ENCODE measurements at places on chromosomes 1 and 21.

DNA sequence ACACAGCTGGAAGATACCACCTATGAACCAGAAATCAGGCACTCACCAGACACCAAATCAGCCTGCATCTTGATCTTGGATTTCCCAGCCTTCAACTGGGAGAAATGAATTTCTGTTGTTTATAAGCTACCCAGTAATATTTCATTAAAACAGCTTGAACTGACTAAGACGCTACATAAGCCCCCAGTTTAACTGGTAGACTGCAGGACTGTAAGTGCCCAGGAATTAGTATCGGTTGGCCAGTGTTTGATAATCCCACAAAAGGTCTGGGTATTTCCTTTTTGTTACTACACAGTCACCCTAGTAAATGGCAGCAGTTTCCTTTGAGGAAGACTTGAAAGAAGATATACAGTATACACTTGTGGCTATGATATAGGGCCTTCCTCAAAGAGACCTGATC is 7.3 kb upstream of the SLC35D1 start:
- no peak for DNase-seq

GRCh38 chr21:14358775-14359174 is 24.2 kb downstream of the HSPA13 start:
- no peak for DNase-seq

- DNase-seq = no peak
These were observed 107.4 kb upstream of the EDN2 start for GRCh38 chr1:41591891-41592290.

DNA sequence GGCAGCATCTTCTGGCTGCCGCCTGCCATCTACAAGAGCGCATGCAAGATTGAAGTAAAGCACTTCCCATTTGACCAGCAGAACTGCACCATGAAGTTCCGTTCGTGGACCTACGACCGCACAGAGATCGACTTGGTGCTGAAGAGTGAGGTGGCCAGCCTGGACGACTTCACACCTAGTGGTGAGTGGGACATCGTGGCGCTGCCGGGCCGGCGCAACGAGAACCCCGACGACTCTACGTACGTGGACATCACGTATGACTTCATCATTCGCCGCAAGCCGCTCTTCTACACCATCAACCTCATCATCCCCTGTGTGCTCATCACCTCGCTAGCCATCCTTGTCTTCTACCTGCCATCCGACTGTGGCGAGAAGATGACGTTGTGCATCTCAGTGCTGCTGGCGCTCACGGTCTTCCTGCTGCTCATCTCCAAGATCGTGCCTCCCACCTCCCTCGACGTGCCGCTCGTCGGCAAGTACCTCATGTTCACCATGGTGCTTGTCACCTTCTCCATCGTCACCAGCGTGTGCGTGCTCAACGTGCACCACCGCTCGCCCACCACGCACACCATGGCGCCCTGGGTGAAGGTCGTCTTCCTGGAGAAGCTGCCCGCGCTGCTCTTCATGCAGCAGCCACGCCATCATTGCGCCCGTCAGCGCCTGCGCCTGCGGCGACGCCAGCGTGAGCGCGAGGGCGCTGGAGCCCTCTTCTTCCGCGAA is 3.8 kb downstream of the CHRNB2 start:
- no peak for DNase-seq

DNA sequence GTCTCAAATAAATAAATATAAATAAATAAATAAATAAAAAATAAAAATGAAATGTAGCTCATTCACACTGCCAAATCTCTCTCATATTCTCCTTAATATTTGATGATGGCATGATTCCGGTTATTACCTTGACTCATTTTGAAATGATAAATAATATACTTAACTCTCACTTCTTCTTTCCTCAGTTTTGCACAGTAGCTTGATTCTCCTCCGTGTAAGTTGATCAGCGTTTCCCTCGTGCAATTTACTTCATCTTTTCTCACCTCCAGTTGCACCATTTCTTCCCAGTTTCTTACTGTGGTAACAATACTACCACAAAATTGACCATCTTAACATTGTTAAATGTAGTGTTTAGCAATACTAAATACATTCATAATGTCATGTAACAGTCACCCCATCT is 111.6 kb downstream of the RIPK4 start:
- DNase-seq = no peak

DNA sequence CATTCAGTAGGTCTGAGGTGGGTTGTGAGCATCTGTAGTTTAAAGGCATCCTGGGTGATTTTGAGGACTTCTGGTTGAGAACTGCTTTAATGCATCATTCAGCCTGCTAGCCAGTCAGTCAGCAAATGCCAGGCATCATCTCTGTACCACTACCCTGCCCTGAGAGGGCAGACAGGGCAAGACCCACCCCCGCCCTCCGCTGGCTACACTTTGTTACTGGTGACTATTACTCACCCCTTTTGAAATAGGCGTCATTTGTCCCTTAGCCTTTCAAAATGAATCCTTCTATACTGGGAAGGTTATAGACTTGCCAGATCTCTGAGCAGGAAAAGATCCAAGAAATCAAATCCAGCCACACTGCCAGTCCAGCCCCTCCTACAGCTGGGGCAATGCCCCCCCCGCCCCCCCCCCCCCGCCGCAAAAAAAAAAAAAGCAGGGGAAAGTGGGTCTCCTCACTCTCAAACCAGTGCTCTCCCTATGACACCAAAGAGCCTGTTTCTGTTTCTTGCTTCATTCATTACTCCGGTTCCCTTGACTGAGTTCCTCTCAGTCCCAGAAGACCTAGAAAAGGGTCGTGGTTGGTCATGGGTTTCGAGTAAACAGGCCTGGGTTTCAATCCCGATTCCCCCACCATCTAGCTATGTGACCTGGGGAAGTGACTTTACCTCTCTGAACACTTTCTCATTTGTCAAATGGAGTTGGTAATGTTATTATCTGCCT is 4.4 kb downstream of the SELENON start:
- DNase-seq = no peak

- DNase-seq = no peak
These were observed 129.5 kb upstream of the LRRC7 start for GRCh38 chr1:69438056-69438795.

- no peak for DNase-seq
These were observed 491.9 kb downstream of the SIPA1L2 start for GRCh38 chr1:232138044-232138443.

- no peak for DNase-seq
These were observed 45.2 kb downstream of the ADAMTS1 start for GRCh38 chr21:26800001-26800400.

- no peak for DNase-seq
These were observed 133.7 kb downstream of the DMRTA2 start for GRCh38 chr1:50289495-50289894.

DNA sequence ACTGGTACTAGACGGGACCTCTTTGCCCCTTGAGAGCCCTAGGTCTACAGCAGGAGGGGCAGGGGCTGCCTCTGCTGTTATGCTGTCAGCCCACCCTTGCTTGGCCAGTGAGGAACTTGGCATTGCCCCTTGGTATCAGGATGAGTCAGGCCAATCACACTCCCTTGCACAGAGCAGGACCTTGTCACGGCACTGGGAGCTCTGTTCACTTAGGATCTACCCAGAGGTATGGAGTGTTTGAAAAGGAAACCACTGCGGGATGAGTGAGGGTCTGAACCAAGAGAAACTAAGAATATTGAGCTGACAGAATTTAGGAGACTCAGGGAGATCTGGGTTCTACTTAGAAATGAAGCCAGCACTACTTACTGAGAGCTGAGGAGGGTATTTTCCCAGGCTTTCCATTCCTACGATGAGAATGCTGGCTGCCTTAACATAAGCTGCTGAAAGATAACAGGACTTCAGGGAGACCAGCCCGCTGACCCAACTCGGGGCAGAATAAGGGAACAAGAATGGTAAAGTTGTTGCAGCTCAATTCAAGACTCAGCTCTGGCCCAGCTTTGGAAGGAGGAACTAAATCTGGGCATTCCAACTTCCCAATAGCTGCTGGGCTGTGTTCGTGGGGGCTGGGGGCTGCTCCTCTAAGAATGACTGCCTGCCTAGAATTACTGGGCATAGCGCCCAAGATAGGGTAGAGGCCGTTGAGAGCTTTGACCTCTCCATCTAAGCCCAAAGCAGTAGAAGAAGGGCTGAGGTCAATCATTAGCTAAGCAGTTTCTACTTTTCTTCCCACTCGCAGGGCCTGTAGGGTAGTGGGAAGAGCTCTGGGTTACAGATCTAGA is 1.5 kb downstream of the FABP3 start:
- DNase-seq = no peak

DNA sequence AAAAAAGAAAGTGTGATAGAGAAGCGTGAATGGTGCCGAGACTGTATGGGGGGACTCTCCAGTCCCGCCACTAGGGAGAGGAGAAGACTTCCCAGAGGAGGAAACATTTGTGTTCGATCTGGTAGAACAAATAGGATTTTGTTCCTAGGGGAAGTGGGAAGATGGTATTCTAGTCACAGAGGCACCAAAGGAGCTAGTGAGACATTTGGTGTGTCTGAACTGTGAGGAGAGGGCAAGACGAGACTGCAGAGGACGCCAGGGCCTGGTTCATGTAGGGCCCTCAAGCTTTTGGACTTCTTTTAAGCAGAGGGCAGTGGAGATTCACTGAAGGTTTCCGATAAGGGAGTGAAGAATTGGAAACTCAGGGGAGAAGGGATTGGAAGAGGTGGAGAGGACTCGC is 2.9 kb downstream of the BTBD19 start:
- DNase-seq = no peak

GRCh38 chr1:201883266-201883665 is 5.4 kb upstream of the SHISA4 start:
- DNase-seq = no peak

DNA sequence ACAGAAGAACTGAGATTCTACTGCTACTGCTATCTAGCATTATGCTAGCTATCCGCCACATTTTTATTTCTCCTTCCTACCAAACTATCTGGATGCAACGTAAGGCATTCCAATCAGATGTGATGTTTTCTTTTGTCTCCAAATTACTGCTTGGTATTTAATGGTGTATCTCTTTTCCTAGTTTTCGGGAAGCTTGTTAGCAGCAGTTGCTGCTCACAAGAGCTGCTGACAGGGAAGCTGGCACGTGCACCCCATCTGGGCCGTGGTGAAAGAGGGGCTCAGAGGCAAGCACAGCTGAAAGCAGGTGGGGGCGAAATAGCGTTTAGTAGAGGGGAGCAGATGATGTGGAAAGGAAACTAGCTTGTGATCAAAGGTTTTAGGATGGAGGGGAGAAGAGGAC is 57.3 kb downstream of the JAK1 start:
- no peak for DNase-seq

DNA sequence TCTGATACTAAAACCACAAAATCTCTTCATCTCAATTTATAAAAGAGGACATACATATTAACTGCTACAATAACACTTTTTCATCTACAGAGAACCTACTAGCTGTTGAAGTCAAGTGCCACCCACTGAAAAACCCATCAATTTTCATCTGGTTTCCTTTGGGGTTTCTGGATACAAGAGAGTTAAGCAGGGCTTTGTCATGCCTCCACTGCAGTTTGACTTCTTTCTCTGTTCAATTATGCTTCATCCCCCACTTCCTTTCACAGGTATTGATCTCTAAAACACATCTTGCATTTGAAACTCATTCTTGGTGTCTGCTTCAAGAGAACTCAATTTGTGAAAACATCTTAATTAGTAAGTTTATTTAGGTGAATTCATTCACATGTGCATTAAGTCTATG is 60.5 kb upstream of the ANGPTL3 start:
- DNase-seq = no peak

DNA sequence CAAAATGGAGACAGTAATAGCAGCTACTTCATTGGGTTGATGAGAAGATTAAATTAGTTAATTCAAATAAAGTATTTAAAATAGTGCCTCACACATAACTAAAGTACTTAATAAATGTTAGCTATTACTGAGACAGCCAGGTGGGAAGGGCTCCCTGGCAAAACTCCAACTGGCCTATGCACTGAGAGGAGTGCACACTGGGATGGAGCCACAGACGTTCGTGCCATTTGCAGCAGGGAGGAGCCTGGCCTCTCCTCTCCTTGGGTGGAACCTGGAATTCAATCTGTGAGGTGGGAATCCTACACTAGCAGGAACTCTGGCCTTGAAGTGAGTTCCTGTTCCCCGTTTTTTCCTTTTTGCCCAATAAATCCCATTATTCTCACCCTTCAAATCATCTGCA is 28.1 kb downstream of the SLC5A9 start:
- DNase-seq = no peak

GRCh38 chr1:4046836-4047461 is 146.9 kb upstream of the C1orf174 start:
- no peak for DNase-seq

GRCh38 chr1:56052041-56052440 is 527.3 kb downstream of the PLPP3 start:
- DNase-seq = no peak

DNA sequence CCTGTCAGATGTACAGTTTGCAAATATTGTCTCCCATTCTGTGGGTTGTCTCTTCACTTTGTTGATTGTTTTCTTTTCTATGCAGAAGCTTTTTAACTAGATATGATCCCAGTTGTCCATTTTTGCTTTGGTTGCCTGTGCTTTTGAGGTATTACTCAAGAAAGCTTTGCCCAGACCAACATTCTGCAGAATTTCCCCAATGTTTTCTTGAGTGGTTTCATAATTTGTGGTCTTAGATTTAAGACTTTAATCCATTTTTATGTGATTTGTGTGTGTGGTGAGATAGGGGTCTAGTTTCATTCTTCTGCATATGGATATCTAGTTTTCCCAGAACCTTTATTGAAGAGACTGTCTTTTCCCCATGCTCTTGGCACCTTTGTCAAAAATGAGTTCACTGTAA is 116.9 kb downstream of the DUSP10 start:
- DNase-seq = no peak

DNA sequence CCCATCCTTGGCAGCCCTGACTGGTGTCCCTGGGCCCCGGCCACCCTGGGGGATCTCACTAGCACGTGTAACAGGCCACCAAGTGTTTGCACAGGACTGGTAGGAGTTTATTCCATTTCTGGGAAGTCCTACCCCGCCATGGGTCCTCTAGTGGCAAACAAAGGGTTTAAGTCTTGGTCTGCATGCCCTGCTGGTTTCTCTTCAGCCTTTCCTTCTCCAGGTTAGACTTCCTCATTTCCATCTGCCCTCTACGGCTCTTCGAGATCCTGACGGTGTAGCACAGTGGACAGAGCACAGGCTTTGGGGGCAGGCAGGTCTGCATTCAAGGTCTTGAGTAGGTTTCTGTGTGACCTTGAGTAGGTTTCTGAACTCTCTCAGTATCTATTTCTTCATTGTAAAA is 2.8 kb downstream of the AGTRAP start:
- DNase-seq = no peak

GRCh38 chr1:10449751-10450150 is at the start of gene CORT:
Gene CORT, plus strand, starts transcription at chr1:10450031. Its CDS starts 193 bp downstream, at chr1:10450224.
- DNase-seq = no peak

DNA sequence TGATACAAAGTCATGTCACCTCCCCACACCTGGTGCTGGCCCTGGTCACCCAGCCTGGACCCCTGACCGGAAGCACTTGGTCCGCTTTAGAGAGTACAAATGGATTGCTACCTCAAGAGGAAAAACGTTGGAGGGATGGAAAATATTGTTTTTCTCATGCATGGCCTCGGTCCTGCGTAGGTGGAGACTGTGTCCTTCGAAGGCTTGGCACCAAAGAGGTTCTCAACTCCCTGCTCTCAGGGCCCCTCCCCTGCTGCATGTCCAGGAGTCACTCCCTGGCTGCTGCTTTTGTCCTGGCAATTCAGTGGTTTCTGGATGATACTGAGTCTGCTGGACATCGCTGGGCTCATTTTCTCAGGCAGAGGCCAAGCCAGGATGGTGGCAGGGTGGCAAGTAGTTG is 529.8 kb downstream of the KIF26B start:
- DNase-seq = no peak
